ENCODE measurements at places on chromosomes 5 and 9.
A peak's percentile ranks its signal among the peaks of the same experiment; 100 is the strongest.

DNA sequence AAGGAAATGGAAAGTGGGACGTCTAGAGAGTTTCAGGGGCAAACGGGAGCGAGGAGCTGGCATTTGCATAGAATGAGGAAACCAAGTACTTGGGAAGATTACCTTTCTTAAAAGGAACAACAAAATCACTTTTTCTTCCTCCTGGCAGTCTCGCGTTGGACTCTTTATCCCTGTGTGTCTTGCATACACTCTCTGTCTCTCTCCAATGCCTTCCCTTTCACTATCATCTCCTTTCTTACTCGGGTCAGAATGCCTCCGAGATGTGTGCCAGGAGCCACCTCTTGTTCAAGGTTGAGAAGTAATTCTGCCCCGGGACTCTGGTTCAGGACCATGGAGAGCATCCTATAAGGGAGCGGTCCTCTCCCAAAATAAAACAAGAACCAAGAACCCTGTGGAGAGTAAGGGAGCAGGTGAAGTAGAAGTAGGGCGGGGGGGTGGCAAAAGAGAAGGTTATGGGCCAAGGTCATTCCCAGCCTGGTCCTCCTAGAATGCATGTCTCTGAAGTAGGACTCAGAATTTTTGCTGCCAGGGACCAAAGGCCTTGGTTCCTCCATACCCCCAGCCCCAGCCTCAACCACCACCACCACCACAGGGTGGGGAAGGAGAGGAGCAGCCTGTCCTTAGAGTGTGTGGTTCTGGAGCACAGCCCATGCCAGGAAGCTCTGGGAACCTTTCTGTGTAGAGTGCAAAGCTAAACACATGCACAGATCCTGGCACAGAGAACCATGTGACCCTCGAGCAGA is 72.1 kb upstream of the ARAP3 start:
- peak; percentile 66 for DNase-seq

- no peak for DNase-seq
Measured at GRCh38 chr5:74286734-74287695, 353.5 kb downstream of the ENC1 start.

- DNase-seq = no peak
Measured at GRCh38 chr5:89043676-89044075, 160.7 kb upstream of the MEF2C start.

GRCh38 chr5:20604992-20605391 is 617.0 kb upstream of the CDH18 start:
- DNase-seq = no peak

- no peak for DNase-seq
Measured at GRCh38 chr5:122321921-122322320, 9.9 kb downstream of the SNCAIP start.

- DNase-seq = no peak
Measured at GRCh38 chr9:111099199-111100008, 61.1 kb upstream of the LPAR1 start.

- no peak for DNase-seq
Measured at GRCh38 chr5:962386-962785, 46.2 kb upstream of the NKD2 start.

- DNase-seq = no peak
Measured at GRCh38 chr9:121071756-121072421, 2.9 kb upstream of the CNTRL start.

All from adipocyte (in vitro differentiated cells).